Endodermal cell (in vitro differentiated cells): ENCODE measurements at places on chromosomes 2 and 18. TPM values are rescaled to one million over a fixed set of nuclear protein-coding genes. Genes with fewer than 3 reads are reported as not detected.

The CHRND gene
- not detected in 3 replicates for total RNA-seq

The LYG1 gene
- total RNA-seq, result 0.32 and 0.55 TPM in 2 replicates

The SP3 gene
- total RNA-seq, result 79.7 and 83.7 TPM in 2 replicates

The OSBPL6 gene
- 2.6 and 3.6 TPM in 2 replicates for total RNA-seq

The RNU2-63P gene
- 4.6 to 12.2 TPM (median 9.9 TPM) in 3 replicates for total RNA-seq

The ICA1L gene
- 8.2 and 8.5 TPM in 2 replicates for total RNA-seq

The ADRA2B gene
- 2.3 and 2.4 TPM in 2 replicates for total RNA-seq

The TGFA gene
- total RNA-seq, result 2.0 and 2.3 TPM in 2 replicates

DNA sequence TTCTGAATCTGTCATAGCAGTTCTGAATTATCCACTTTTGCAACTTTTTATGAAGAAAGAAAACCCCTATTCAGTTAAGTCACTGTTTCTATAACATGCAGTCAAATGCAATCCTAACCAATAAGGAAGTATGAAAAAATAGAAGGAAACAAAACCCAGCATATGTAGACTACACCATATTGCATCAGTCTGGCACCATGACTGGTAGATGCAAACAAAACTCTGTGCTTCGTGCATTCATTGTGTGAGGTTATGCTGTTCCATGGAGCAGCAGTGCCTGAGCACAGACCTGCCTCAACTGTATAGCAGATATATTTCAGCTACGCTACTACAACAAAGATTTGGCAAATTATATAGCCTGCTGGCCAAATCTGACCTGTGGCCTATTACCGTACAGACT, 325.5 kb downstream of the LRP1B start:
- no peak overlapping the region for H3K27ac ChIP-seq
- H3K36me3 ChIP-seq, result no peaks in the 10 kb centered on the region
- H3K27me3 ChIP-seq, result no peaks in the 10 kb centered on the region

DNA sequence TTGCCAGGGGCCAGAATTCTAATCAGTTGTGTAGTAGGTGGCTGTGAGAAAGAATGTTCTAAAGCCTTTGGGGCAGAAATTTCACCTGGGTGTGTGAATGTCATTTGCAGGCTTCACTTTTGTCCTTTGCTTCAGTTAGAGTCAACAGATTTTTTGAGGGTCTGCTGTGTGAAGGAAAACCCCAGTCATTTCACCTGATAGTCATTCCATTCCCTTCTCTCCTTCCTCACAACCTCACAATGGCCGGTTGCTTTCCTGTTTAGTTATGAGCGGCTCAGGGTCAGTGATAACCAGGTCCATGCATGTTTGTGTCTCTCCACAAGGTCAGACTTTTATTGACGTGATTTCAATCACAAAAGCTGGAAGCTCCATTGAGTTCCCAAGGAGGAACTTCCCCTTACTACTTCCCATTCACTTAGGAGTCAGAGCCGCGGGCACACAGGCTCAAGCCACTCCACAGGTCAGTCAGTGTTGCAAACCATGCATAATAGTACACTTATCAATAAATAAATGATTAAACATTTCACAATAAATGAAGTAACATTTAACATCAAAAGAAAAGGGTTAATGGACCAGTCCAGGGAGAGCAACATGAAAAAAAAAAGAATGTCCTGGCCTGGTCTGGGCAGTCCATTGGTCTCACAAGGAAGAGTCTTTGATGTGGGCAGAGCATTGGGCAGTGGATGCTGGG, 74.3 kb downstream of the NPAS2 start:
- no peaks in the 10 kb centered on the region for H3K27me3 ChIP-seq
- no peak overlapping the region for H3K4me3 ChIP-seq
- DNase-seq, result peak; percentile 12
- H3K4me1 ChIP-seq, result no peaks in the 10 kb centered on the region
- no peak overlapping the region for H3K27ac ChIP-seq

- no peak overlapping the region for H3K4me3 ChIP-seq
- H3K36me3 ChIP-seq, result no peaks in the 10 kb centered on the region
- H3K4me1 ChIP-seq, result no peaks in the 10 kb centered on the region
- H3K27me3 ChIP-seq, result peaks cover 44% of the 10 kb centered on the region
- no peak for DNase-seq
These were observed 117.6 kb downstream of the DNER start for GRCh38 chr2:229596796-229597195.

- no peaks in the 10 kb centered on the region for H3K27me3 ChIP-seq
- no peak overlapping the region for H3K27ac ChIP-seq
- no peaks in the 10 kb centered on the region for H3K36me3 ChIP-seq
- peaks cover 2% of the 10 kb centered on the region for H3K4me1 ChIP-seq
- H3K4me3 ChIP-seq, result no peak overlapping the region
- DNase-seq, result no peak
These were observed 64.9 kb downstream of the KLHL29 start for GRCh38 chr2:23449831-23450331.

- no peak overlapping the region for H3K4me3 ChIP-seq
- no peak for DNase-seq
- H3K36me3 ChIP-seq, result no peaks in the 10 kb centered on the region
- H3K4me1 ChIP-seq, result no peaks in the 10 kb centered on the region
- H3K27ac ChIP-seq, result no peak overlapping the region
- no peaks in the 10 kb centered on the region for H3K27me3 ChIP-seq
These were observed 78.2 kb downstream of the C1D start for GRCh38 chr2:67984600-67984999.

DNA sequence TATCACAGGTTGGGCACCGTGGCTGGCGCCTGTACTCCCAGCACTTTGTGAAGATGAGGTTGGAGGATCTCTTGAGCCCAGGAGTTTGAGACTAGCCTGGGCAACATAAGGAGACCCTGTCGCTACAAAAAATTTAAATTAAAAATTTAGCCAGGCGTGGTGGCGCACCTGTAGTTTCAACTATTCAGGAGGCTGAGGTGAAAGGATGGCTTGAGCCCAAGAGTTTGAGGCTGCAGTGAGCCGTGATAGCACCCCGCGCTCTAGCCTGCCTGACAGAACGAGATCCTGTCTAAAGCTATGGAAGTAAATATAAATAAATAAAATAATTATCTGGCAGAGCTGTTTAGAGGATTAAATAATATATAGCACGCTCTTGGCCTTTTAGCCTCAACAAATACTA, 1.4 kb upstream of the SH3RF3 start:
- peaks cover 44% of the 10 kb centered on the region for H3K27me3 ChIP-seq
- H3K4me3 ChIP-seq, result no peak overlapping the region
- H3K4me1 ChIP-seq, result no peaks in the 10 kb centered on the region
- no peak for DNase-seq

GRCh38 chr18:41197967-41198366, 757.1 kb upstream of the PIK3C3 start:
- no peak overlapping the region for H3K4me3 ChIP-seq
- H3K4me1 ChIP-seq, result no peaks in the 10 kb centered on the region
- H3K27ac ChIP-seq, result no peak overlapping the region
- DNase-seq, result no peak

GRCh38 chr18:3209859-3210569, 9.8 kb downstream of the MYOM1 start:
- peaks cover 4% of the 10 kb centered on the region for H3K4me1 ChIP-seq
- no peak overlapping the region for H3K27ac ChIP-seq
- H3K36me3 ChIP-seq, result no peaks in the 10 kb centered on the region
- no peak overlapping the region for H3K4me3 ChIP-seq
- no peak for DNase-seq

DNA sequence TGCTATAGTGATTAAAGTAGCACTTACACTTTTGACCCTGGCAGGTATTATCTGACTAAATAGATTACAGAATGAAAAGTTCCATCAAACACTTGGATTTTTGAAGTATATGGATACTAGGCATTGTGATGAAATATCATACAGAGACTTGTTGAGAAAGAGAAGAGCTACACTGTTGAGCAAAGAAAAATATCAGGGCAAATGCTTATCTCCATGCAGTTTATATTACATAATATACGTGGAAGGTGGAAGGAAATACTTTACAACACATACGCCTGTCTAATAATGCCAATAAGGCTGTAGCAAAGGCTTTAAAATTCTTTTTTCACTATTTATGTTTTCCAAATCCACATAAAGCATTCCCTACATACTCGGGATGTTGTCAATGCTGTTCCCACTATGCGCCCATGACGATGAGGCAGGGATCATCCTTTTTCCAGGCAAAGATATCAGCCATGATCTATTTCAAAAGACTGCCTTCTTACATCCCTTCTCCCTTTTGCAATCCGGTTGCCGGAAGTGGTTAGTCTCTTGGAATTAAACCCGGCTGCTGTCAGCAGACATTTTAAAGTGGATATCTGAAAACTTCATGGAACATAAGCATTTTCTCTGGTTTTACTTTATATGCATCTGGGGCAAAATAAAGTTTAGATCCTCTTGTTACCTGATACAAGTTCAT, 92.6 kb upstream of the ITGA4 start:
- no peak overlapping the region for H3K27ac ChIP-seq
- H3K4me3 ChIP-seq, result no peak overlapping the region
- DNase-seq, result no peak
- H3K27me3 ChIP-seq, result no peaks in the 10 kb centered on the region
- no peaks in the 10 kb centered on the region for H3K36me3 ChIP-seq
- H3K4me1 ChIP-seq, result no peaks in the 10 kb centered on the region

GRCh38 chr2:108823286-108823685, 36.7 kb downstream of the CCDC138 start:
- H3K4me3 ChIP-seq, result no peak overlapping the region
- H3K36me3 ChIP-seq, result peaks cover 55% of the 10 kb centered on the region
- no peak overlapping the region for H3K27ac ChIP-seq
- no peak for DNase-seq
- H3K27me3 ChIP-seq, result no peaks in the 10 kb centered on the region

DNA sequence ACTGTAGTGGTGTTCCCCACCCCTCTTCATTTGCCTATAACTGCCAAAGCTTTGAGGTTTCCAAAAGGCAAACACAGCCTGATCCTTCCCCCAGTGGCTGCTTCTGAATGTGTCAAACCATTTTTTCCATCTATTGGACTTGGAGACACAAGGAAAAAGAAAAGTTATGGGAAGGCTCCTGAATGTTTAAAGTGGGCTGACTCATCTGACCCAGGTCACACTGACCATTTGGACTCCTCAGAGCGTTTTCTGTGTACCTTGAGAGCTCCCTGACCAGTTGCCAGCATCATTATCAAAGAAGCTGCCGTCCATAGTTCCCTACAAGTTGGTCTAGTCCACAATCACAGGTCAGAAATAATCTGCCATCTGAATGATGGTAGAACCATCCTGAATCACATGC, 123.4 kb upstream of the COL3A1 start:
- no peak overlapping the region for H3K27ac ChIP-seq
- no peaks in the 10 kb centered on the region for H3K27me3 ChIP-seq
- H3K36me3 ChIP-seq, result no peaks in the 10 kb centered on the region
- no peak overlapping the region for H3K4me3 ChIP-seq
- DNase-seq, result no peak
- no peaks in the 10 kb centered on the region for H3K4me1 ChIP-seq

GRCh38 chr2:131032393-131032836, 60.8 kb downstream of the FAM168B start:
- DNase-seq, result peak; percentile 40
- H3K4me3 ChIP-seq, result no peak overlapping the region
- no peaks in the 10 kb centered on the region for H3K36me3 ChIP-seq
- peaks cover 13% of the 10 kb centered on the region for H3K27me3 ChIP-seq

- H3K27me3 ChIP-seq, result no peaks in the 10 kb centered on the region
- H3K27ac ChIP-seq, result no peak overlapping the region
- no peaks in the 10 kb centered on the region for H3K36me3 ChIP-seq
- H3K4me1 ChIP-seq, result peaks cover 4% of the 10 kb centered on the region
- no peak for DNase-seq
These were observed 172.0 kb downstream of the TNS1 start for GRCh38 chr2:217830807-217831206.
